ENCODE measurements at places on chromosomes 16 and 17. TPM values are rescaled to one million over a fixed set of nuclear protein-coding genes. Genes with fewer than 3 reads are reported as not detected.

OR2C1 gene
- not detected for total RNA-seq

ZP2 gene
- not detected for total RNA-seq

CD300LB gene
- not detected for total RNA-seq

GRCh38 chr16:73015612-73016487 is 32.1 kb downstream of the ZFHX3 start:
- no peaks in the 10 kb centered on the region for H3K36me3 ChIP-seq
- H3K4me1 ChIP-seq = peaks cover 38% of the 10 kb centered on the region
- H3K27me3 ChIP-seq = no peaks in the 10 kb centered on the region
- H3K4me3 ChIP-seq = no peak overlapping the region
- peak; percentile 15 for DNase-seq

- DNase-seq = no peak
- H3K36me3 ChIP-seq = no peaks in the 10 kb centered on the region
- no peaks in the 10 kb centered on the region for H3K27me3 ChIP-seq
- no peak overlapping the region for H3K27ac ChIP-seq
Observed at GRCh38 chr17:2860045-2860444, 63.8 kb downstream of the RAP1GAP2 start.

- DNase-seq = no peak
- H3K36me3 ChIP-seq = no peaks in the 10 kb centered on the region
- H3K4me3 ChIP-seq = no peak overlapping the region
Observed at GRCh38 chr17:81347437-81347836, 47.8 kb upstream of the BAHCC1 start.

DNA sequence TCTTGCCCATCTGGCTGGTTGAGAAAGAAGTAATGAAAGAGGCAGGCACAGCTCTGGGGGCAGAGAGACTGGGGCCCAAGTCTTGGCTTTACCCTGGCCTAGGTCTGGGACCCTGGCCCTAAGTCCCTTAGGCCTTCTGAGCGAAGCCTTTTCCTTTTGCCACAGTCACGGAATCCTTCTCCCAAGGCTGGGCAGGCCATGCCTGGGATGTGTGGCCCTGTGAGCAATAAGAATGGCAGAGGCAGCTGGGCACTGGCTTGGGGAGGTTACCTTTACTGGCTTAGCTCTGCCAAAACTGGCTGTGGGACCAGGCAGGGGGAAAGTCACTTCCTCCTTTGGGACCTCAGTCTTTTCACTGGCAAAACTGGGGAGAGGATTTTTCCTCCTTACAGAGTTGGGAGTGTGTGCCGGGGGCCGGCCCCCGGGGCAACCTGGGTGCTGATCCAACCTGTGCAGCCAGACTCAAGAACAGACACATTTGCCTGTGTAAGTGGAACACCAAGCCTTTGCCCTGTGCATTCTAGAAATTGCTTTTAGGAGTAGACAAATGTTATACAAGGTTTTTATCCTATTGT is 12.9 kb downstream of the FOXF1 start:
- H3K4me1 ChIP-seq = 0 out of 2 replicates have a peak, but pooled peaks cover 6% of the 10 kb centered on the region
- H3K4me3 ChIP-seq = no peak overlapping the region
- no peak for DNase-seq
- H3K27ac ChIP-seq = no peak overlapping the region
- H3K27me3 ChIP-seq = 0 out of 2 replicates have a peak, but pooled peaks cover 12% of the 10 kb centered on the region
- H3K36me3 ChIP-seq = no peaks in the 10 kb centered on the region

DNA sequence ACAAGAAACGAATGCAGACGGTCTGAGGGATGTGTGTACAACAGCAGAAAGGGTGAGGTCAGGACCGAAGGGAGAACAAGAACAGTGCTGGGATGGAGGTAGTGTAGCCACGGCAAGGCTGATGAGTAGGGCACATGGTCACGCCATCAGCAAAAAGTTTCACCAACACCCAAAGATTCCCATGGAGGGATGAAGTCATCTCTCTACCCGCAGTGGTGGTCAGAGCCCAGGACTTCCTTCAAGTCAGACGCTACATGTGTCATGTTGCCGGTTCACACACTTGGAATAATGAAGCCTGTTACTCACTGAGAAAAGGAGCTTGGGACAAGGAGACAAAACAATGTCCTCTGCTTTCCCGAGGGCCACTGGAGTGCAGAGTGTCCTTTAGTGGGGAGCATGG is 79.7 kb downstream of the SALL1 start:
- H3K4me3 ChIP-seq = no peak overlapping the region
- no peaks in the 10 kb centered on the region for H3K27me3 ChIP-seq
- no peak for DNase-seq
- no peaks in the 10 kb centered on the region for H3K36me3 ChIP-seq
- H3K4me1 ChIP-seq = no peaks in the 10 kb centered on the region

- peaks cover 36% of the 10 kb centered on the region for H3K4me1 ChIP-seq
- peak within 1 kb of the TSS; percentile 85 for H3K27ac ChIP-seq
- peaks cover 39% of the 10 kb centered on the region for H3K36me3 ChIP-seq
Observed at GRCh38 chr17:17042384-17042736, at the start of gene MPRIP. MPRIP (plus strand) TSS chr17:17042457; CDS start chr17:17042849, 392 bp downstream.
